ENCODE measurements at places on chromosomes 13 and 19.
A peak's percentile ranks its signal among the peaks of the same experiment; 100 is the strongest.

GRCh38 chr13:108350579-108350978 lies 81.1 kb downstream of the TNFSF13B start:
- no peak for DNase-seq

DNA sequence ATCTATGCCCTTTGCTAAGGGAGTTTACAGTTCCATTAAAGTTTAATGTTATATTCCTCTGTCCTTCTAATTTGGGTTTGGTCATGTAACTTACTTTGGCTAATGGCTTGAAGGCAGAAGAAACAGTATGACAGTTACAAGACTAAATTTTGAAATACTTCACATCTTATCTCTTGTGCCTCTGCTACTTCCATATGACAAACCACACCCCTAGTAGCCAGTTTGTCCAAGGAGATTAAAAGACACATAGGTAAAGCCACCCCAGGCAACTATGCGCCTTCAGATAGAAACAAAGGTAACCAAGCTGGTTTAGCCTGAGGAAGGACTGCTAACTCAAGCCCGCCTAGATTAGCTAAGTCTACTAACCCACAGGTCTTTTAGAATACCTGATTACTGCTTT lies 273.4 kb upstream of the MIR17HG start:
- DNase-seq = no peak

DNA sequence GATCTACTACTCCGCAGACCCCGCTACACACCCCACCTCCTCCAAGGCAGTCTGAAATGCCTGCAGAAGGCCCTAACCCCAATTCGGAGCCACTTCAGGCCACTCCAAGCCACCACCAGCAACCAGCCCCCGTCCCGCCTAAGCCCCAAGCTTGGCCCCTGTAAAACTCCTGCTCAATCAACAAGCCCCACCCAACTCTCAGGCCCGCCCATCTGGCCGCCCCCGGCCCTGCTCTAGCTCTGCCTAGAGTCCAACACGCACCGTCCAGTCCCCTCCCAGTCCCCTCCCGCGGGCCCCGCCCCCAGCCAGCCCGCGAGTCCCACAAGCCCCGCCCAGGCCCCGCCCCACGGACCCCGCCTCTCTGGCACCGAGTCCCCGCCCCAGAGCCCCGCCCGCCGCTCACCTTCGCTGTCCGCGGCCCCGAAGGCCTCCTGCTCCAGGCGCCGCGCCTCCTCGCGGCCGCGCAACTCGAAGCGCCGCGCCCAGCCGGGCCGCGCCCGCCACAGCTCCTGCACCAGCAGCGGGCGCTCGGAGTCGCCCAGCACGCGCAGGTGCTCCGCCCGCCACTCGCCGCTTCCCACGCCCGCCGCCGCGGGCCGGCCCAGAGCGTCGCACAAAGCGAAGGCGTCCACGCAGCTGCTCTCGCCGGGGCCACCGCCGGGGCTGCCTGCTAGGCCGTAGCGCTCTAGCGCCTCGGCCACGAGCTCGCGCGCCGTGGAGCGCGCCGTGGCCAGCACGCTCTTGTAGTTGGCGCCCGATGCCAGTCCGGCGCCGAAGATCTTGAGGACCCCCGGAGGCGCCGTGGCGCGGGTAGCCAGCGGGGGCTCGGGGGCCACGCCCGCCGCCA lies 1.6 kb downstream of the RASIP1 start:
- DNase-seq = peak; percentile 73

- peak; percentile 98 for DNase-seq
Observed at GRCh38 chr13:109154966-109155761, 525.8 kb downstream of the MYO16 start.

DNA sequence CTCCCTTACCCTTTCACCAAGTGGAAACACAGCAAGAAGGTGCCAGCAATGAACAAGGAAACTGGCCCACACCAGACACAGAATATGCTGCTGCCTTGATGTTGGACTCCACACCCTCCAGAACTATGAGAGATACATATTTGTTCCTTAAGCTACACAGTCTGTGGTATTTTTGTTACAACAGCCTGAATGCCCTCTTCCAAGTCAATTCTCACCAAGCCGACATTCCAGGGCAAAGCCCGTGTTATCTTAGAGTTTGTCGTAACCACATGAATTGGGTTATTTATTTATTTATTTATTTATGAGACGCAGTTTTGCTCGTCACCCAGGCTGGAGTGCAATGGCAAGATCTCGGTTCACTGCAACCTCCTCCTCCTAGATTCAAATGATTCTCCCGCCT lies 14.9 kb downstream of the FGF21 start:
- DNase-seq = peak; percentile 81

GRCh38 chr19:46076951-46077814 lies 36.4 kb upstream of the IGFL4 start:
- DNase-seq = peak; percentile 80

DNA sequence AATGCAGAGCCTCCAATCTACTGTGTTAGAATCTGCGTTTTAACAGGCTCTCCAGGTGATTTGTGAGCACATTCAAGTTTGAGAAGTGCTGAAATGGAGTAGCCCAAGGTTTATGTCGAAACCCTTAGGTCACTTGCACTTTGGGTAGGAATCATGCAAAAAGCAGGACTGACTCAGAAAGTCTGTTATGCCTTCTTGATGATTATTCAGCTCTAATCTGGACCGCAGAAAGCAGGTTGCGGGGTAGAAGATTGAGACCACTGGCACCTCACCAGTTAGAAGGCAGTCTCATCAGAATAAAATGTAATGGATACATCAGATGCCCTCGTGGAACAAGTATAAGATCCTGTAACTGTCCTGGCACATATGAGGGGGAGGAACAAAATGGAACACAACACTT lies 326.3 kb downstream of the DCLK1 start:
- DNase-seq = no peak

- no peak for DNase-seq
Observed at GRCh38 chr13:29564818-29565217, 30.7 kb downstream of the SLC7A1 start.

DNA sequence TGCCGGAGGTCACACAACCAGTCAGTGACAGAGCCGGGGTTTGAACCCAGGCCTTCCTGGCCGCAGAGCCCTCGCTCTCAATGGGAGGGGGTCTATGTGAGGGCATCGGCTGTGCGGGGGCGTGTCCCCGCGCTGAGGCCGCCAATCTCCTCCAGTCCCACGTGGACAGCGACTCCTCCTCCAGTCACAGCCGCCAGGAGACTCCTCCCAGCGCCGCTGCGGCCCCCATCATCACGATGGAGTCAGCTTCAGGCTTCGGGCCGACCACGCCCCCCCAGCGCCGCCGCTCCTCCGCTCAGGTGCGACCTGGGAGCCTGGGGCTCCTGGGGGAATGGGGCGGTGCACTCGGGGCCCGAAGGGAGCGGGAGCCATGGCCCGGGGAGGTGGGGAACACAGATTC lies 6.0 kb downstream of the SPRED3 start:
- DNase-seq = no peak

DNA sequence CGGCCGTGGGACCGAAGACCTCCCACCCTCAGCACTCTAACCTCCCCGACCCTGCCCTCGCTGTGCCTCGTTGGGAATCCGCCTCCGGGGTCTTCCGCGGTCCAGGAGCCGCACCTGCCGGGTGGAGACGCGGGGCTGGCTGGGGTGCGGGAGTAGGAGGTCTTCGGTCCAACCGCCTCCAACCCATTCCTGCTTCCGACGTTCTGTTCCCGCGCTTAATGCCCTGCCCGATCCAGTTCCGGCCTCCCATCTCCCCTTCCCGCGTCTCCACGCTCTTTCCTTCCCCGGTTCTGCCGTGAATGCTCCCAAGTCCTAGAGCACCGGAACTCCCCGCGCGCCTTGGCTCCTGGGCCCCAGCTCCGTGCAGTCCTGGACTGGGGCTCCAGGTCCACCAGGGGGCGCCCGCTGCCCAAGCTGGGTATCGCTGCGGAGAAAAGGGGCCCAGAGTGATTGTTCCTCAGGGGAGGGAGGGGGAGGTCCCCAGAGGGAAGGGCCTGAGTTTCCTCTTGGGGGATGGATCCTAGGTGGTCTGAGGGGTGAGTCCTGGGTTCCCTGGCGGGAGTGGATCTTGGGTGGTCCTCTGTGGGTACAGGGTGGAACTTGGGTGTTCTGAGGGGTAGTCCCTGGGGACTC lies 14.1 kb upstream of the TNFSF9 start:
- peak; percentile 72 for DNase-seq

GRCh38 chr19:38135150-38135998 lies 88.6 kb downstream of the DPF1 start:
- DNase-seq = no peak

DNA sequence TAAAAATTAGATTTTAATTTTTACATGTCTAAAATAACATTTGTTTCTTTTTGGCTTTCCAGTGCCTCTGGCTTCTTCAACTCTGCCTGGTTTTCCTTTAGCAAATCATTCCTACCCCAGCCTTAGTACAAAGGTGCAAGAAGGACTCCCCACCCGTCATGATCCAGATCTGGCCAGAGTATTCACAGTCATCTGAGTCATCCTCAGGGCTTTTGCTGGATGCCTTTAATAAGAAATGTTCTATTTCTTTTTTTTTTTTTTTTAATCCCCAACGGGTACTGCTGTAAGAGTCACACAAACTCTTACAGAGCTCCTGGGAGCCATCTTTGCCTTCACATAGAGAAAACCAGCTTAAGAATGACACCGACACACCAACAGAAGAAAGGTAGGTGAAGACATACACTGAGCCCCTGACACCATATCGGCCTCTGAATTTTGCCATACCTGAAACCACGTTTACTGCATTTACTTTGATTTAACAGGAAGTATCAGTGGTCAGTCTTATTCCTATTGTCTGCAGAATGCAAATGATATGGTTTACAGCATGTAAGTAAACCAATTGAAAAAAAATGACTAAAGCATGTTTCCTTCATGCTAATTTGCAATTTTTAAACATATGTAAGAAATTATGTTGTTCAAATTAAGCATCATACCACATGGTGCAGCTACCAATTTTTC lies 184.4 kb downstream of the NALCN start:
- DNase-seq = peak; percentile 47

DNA sequence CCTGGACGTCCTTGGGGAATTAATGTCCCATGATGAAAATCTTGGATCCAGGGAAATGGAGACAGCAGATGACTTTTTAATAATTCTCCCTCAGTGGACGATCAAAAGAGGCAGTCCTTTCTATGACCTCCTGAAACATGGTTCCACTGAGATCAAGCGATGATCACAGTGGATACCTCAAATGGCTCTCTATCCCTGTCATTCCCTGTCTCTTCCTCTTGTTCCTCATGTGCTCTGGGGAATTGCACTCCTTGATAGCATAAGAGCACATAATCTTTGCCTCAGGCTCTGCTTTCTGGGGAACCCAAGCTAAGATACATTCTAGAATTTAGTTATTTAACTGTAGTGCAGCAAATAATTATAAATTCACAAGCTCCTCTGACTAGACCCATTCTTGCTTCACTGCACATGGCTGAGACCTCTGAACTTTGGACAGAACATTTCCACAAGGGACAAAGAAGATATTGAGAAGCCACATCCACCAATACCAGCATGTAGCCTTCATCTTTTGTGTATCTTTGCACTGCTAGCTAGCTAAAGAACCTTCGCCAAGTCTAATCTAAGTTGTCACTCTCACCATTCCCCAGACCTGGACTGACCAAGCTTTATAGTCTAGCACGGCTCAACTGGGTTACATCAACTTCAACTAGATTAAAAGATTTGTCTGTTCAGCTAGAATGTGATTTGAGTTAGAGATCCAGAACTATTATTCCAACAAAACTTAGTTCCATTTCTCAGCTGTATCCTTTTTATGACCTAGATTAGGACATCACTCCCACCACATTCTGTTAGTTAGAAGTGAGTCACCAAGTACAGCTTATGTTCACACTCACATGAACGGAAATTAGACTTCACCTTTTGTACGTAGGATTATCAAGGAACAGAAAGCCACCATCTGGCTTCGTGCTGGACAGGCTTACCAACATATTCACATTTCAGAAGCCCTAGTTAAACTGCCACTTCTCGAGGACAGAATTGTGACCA lies 142.7 kb downstream of the SUCLA2 start:
- DNase-seq = peak; percentile 93

GRCh38 chr19:10921199-10921909 lies 7.1 kb downstream of the YIPF2 start:
- no peak for DNase-seq

DNA sequence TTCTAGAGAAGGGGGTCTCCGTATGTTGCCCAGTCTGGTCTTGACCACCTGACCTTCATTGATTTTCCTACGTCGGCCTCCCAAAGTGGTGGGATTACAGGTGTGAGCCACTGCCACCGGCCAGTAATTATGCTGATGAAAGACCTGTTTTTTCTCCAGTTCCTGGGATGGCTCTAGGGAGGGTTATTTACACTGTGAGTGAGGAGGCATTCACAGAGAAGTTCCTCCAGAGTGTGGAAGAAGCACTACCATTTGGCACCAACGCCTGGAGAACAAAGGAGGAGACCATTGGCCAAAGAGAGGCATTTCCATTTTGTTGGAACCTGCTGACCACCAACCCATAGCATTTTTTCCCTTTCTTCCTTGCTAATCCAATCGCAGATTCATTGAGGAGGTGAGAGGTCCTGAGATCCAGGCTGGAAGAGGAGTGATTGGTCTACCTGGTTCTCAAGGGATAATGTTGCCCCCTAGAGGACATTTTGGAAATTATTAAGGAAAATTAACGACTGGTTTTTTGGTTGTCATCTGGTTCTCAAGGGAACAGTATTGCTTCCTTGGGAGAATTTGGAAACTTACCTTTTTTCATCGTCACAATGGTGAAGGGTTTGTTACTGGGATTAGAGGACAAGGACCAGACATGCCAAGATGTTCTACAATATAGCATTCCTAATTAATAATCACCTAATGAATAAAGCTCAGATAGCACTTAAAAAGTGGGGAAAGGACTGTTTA lies 5.5 kb upstream of the SAE1 start:
- peak; percentile 75 for DNase-seq

DNA sequence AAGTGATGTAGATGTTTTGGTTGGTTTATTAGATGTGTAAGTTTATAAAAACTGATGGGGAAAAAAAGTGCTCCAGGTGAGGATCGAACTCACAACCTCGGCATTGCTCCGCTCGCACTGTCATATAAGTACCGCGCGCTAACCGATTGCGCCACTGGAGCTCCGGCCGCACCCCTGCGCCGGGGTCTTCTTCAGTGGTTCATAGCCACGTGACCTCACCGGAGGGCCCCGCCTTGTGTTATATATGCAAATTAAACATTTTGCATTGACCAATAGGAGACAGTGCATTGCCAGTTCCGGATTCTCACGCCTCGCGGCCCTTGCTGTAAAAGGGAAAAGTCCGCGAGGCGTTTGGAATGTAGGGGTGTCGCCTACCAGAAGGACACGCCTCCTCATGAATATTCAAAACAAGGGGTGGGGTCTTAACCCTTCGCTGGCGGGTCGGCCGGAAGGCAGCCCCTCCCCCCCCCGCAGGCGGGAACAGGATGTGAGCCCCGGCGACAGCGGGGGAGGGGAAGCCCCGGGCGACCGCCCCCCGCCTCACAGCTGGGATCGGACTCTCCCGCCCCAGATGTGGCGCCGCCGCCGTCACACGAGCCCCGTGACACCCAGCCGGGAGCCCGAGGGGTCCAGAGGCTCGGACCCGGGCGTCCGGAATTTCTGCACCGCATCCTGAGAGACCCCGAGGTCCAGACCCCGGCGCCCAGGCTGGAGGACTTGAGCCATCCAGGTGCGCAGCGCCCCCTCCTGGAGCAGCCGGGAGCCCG lies at the start of gene PLEKHG2:
Gene PLEKHG2, plus strand, starts transcription at position 570 of the 767 bp plus-strand sequence. CDS start 1,418 bp downstream, outside the sequence.
- DNase-seq = peak; percentile 100

Measured in HCEC 1CT (cell line).